ENCODE measurements at places on chromosomes 4 and X.

GRCh38 chr4:67327245-67328017, 217.9 kb downstream of the CENPC start:
- DNase-seq = peak; percentile 51

DNA sequence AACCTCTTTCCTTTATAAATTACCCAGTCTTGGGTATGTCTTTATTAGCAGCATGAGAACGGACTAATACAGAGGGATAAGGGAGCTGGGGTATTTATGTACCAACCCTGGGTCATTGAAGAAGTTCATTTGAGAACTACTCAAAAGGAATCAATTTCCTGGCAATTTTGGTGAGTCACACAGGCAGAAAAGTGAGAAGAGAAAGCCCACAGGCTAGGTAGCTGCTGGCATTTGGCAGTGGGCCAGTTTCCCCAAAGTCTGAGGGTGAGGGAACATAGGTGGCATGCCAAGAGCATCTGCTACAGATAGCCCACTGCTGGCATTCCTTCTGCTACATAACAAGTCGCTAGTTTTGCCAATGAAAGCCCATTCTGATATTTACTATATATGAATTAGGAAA, 411.2 kb downstream of the MID1IP1 start:
- no peak for DNase-seq

- DNase-seq = no peak
Measured at GRCh38 chr4:85979276-85979675, 380.6 kb downstream of the MAPK10 start.

DNA sequence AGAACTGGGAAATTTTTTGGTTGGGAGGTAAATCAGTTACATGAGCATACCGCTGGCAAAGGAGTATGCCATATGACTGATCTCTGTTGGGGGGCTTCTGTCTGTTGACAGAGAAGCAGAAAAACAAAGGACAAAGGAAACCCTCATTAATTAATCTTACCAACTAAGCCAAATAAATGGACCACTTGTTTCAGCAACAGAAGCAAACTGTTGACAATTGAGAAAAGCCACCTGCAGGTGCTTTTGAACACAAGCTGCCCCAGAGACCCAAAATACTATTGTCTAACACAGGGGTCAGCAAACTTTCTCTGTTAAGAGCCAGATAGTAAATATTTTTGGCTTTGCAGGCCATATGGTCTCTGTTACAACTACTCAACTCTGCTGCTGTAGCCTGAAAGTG, 7.0 kb upstream of the FRYL start:
- DNase-seq = no peak

Measured in NCI-H524 (cell line).